ENCODE measurements at places on chromosomes 12 and 14.

GRCh38 chr12:124321040-124321481 lies 26.2 kb downstream of the RFLNA start:
- peak; percentile 46 for DNase-seq

- no peak for DNase-seq
Measured at GRCh38 chr14:71290960-71291466, 383.8 kb downstream of the PCNX1 start.

DNA sequence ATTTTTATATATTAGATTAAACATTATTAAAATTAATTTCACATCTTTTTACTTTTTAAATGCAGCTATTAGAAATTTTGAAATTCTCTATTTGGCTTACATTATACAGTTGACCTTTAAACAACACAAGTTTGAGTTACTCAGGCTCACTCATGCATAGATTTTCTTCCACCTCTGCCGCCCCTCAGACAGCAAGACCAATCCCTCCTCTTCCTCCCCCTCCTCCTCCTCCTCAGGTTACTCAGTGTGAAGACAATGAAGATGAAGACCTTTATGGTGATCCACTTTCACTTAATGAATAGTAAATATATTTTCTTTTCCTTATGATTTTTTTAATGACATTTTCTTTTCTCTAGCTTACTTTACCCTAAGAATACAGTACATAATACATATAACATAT lies 136.2 kb downstream of the LLPH start:
- no peak for DNase-seq

DNA sequence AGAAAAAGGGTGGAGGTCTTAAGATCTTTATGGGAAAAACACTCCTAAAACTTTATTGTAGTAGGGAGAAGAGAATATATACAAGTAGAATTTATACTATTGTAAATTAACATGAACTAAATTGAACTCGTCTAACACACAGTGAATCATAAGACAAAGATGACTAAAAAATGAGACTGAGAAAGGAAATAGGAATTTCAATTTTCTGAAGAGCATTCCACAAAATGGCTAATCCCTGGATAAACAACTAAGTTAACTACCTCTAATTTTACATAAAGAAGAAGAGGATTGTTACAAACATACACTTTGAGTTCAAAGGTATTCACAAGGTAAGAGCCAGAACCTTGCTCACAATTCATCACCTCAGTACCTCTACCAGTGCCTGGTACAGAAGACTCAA lies 2.0 kb downstream of the MAP4K5 start:
- DNase-seq: no peak

- DNase-seq: no peak
Measured at GRCh38 chr12:3229577-3229976, 152.4 kb downstream of the TSPAN9 start.

GRCh38 chr14:78143489-78144145 lies 26.6 kb upstream of the NRXN3 start:
- no peak for DNase-seq

DNA sequence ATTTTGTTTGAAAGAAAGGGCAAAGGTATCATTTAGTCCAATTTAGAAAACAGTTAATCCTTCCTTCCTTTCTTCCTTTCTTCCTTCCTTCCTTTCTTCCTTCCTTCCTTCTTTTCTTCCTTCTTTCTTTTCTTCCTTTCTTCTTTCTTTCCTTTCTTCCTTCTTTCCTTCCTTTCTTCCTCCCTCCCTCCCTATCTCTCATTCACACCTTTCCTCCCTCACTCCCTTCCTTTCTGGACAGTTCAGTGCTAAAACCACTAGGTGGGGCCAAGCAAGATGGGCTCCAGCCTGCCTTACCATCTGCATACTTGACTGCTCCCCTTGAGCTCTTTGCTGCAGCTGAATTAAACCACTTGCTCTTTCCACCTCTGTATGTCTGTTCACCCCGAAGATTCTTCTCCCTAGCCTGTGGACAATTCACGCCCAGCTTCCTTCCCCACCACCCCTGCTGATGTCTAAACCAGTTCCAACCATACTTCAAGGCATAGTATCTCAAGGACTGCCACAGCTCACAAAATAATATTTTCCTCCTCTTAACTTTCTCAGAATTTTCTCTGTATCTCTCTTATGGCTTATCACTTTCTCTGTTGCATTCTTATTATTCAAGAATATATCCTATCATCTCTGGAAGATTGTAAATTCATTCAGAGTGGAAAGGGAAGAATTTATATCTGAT lies 78.0 kb downstream of the DBX2 start:
- no peak for DNase-seq

GRCh38 chr12:24668563-24668962 lies 280.3 kb downstream of the BCAT1 start:
- DNase-seq: no peak

DNA sequence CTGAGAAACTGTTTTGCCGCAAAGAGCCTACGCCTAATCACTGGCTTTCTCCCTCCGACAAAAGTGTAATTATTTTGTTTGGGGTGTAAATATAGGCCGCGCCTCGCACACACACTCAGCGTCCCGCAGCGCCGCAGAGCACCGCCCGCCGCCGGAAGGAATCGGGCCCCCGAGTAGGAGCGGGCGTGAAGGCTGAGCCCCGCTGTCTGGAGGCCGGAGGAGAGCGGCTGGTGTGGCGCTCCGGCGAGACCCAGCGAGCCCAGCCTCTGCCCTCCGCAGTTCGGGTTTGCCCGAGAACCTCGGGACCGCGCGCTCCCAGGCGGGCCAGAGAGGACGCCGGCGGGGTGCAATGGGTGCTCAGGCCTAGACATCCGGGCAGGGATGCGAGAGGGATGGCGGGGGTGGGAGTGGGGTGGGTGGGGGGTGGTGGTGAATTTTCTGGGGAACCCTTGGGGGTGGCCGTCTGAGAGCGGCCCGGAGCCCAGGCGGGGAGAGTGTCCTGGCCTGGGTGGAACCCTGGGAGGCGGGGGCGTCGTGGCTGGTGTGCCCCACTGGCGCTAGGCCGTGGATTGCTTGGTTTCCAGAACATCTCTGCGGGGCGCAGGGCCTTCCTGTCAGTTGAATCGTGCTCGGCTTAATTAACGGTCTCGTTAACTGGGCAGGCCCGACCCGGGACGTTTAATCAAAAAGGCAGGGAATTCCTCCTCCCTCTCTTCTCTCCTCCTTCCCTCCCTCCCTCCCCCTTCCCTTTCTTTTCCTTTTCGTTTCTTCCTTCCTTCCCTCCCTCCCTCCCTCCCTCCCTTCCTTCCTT lies 4.7 kb upstream of the LHX5 start:
- no peak for DNase-seq

- DNase-seq: no peak
Measured at GRCh38 chr12:11719678-11720099, 70.2 kb downstream of the ETV6 start.

DNA sequence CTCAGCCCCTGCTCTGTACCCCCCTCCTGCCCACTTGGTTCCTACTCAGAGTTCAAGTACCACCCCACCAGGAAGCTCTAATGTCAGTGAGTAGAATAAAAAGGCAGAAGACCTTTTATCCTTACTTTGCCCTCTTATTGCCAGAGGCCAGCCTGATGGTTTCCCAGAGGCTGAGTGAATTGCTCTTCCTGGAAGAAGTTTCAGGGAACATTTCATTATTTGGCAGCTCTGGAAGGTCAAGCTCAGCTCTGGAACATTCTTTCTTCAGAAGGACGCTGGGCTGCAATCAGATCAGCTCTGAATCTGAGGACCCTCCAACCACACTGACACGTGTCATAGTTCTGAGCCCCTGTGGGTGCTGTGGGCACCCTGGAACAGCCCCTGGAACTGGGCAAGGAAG lies 188.9 kb downstream of the ETV6 start:
- DNase-seq: no peak

DNA sequence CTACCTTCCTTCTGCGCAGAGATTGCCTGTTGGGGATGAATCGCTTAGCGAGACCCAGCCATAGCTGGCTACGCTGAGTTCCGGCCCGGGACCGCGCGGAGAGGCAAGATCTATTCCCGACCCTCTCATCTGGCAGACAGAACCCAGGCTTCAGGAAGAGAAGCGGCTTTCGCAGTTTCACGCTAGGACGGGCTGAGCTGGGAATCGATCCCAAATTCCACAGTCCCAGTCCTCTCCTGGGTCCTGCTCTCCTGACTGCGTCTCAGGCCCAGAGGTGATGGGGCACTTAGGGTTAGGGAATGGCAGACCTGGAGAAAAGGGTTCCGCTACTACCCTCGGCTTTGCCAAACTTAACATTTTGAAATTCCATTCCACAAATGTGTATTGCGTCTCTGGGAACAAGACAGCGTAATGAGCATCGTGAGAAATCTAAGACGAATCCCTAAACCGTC lies 2.8 kb downstream of the PTPN21 start:
- DNase-seq: no peak

- DNase-seq: no peak
Measured at GRCh38 chr12:96078231-96079135, 43.1 kb upstream of the LTA4H start.

DNA sequence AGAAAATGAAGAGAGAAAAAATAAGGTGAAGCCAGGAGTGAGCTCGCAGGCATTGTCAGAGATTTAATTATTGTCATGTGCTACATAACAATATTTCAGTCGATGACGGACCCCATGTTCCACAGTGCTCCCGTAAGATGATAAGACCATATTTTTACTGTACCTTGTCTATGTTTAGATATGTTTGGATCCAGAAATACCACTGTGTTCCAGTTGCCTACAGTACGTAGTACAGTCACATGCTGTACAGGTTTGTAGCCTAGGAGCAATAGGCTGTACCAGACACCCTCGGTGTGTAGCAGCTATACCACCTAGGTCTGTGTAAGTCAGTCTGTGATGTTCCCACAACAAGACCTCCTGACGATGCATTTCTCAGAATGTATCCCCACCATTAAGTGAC lies 137.5 kb downstream of the FBXL14 start:
- no peak for DNase-seq

DNA sequence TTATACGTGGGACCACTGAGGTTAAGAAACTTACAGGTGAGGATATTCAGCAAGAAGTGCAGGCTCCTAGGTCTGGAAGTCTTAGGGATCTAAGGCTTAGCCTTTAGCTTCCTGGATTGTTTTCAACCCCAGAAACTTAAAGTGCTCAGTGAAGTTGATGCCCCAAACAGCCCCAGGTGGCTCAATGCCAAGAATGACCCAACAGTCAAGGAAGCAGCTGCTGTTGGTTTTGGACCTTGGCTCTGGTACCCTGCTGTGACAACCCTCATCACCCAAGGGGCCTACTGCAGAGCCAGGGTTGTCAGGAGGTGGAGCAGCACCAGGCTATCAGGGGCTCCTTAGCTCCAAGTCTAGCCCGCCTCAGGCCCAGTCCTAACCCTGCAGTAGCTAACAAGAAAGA lies 36.8 kb downstream of the VDR start:
- no peak for DNase-seq

DNA sequence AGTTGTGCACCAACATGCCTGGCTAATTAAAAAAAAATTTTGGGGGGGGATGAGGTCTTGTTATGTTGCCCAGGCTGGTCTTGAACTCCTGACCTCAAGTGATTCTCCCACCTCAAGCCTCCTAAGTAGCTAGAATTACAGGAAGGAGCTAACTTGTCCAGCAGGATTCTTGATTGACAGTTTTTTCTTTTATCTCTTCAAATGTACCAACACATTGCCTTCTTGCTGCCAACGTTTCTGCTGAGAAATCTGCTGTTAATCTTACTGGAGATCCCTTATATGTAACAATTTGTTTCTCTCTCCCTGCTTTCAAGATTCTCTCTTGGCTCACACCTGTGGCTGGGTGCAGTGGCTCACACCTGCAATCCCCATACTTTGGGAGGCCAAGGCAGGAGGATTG lies 22.4 kb upstream of the MARK3 start:
- no peak for DNase-seq

- DNase-seq: no peak
Measured at GRCh38 chr14:105187935-105188524, 6.9 kb upstream of the NUDT14 start.

DNA sequence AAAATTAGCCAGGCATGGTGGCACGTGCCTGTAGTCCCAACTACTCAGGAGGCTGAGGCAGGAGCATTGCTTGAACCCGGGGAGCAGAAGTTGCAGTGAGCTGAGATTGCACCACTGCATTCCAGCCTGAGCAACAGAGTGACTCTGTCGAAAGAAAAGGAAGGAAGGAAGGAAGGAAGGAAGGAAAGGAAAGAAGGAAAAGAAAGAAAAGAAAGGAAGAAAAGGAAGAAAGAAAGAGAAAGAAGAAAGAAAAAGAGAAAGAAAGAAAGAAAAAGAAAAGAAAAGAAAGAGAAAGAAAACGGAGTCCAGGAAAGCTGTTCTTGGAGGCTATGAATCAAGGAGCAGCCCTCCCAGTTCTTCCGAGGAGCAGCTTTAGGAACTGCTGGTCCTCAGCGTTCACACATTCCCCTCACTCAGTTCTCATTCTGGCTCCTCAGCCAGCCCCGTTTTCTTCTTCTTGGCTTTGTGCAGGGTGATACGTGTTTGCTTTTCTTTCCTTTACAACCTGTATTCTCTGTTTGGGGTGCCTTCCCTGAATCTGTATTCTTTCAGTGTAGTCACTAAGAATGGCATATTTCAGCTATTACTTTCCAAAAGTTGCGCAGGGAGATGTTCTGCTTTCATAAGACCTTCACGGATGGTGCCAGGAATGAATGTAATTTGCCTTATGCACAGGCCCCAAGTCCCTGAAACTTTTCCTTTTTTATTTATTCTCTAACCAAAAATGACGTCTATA lies 12.2 kb downstream of the FBXL14 start:
- DNase-seq: no peak

DNA sequence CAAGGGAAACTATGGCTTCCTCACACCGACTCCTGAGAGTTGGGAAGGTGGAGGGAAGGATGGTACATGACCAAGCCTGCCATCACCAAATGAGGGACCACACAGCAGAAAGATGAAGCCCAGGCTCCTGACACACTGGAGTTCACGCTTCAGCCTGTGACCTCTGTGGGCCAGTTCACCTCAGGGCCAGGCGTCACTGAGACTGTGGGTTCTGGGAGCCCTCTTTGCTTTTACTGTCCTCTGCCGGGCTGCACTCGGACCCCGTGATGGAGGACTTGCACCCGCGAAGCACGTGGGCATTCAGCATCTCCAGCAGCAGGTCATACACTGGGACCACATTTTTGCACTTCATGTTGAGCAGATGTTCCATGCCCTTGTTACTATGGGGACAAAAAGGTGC lies 61.2 kb downstream of the ESR2 start:
- no peak for DNase-seq

GRCh38 chr12:22709292-22709691 lies 84.3 kb downstream of the ETNK1 start:
- no peak for DNase-seq

DNA sequence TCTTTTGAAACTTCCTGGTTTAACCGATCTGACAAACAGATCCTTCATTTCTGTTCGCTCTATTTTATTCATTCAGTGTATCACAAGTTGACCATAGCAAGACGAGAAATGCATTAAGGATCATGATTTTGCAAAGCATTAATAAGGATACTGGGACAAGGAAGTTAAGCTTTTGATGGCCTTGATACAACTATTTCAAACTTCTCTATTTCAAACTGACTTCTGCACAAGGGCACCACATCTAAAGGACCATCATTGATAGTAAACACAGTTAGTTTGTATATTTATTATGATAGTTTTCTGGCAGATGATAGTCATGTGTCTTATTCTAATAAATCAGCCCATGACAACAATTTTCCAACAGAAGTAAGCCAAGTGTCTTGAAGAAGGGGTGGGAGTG lies 25.8 kb upstream of the PLXNC1 start:
- DNase-seq: no peak
